Type B pancreatic cell (in vitro differentiated cells): ENCODE measurements at places on chromosomes 7 and 10. TPM values are rescaled to one million over a fixed set of nuclear protein-coding genes. Genes with fewer than 3 reads are reported as not detected.

DNA sequence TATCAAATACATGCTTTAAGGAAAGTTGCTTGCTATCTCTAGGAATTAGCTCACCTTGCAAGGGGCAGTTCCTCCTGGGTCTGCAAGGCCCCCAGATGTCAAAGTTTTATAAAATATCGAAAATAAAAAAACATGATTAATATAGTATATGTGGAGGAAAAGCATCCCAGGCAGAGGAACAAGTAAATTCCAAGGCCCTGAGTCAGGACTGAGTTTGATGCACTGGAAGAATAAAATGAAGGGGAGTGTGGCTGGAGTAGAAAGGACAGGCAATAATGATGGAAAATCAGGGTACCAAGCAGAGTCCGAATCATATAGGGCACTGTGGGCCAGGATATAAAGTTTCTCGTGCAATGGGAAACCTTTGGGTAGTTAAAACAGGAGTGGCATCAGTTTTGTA lies 112.4 kb upstream of the EEPD1 start:
- no peak for DNase-seq

DNA sequence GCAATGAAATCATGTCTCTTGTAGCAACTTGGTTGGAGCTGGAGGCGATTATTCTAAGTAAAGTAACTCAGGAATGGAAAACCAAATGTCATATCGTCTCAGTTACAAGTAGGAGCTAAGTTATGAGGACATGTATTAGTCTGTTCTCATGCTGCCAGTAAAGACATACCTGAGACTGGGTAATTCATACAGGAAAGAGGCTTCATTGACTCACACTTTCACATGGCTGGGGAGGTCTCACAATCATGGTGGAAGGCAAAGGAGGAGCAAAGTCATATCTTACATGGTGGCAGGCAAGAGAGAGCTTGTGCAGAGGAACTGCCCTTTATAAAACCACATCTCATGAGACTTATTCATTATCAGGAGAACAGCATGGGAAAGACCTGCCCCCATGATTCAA lies 370.1 kb upstream of the PRKCQ start:
- no peak for DNase-seq

- DNase-seq: no peak
Measured at GRCh38 chr7:122412441-122412840, 107.9 kb upstream of the FEZF1 start.

GRCh38 chr10:99926925-99927720 lies 82.6 kb downstream of the DNMBP start:
- no peak for DNase-seq

GRCh38 chr7:29613100-29613499 lies 49.5 kb downstream of the PRR15 start:
- DNase-seq: no peak

GRCh38 chr10:78314651-78315050 lies 281.0 kb downstream of the RPS24 start:
- DNase-seq: peak; percentile 13

DNA sequence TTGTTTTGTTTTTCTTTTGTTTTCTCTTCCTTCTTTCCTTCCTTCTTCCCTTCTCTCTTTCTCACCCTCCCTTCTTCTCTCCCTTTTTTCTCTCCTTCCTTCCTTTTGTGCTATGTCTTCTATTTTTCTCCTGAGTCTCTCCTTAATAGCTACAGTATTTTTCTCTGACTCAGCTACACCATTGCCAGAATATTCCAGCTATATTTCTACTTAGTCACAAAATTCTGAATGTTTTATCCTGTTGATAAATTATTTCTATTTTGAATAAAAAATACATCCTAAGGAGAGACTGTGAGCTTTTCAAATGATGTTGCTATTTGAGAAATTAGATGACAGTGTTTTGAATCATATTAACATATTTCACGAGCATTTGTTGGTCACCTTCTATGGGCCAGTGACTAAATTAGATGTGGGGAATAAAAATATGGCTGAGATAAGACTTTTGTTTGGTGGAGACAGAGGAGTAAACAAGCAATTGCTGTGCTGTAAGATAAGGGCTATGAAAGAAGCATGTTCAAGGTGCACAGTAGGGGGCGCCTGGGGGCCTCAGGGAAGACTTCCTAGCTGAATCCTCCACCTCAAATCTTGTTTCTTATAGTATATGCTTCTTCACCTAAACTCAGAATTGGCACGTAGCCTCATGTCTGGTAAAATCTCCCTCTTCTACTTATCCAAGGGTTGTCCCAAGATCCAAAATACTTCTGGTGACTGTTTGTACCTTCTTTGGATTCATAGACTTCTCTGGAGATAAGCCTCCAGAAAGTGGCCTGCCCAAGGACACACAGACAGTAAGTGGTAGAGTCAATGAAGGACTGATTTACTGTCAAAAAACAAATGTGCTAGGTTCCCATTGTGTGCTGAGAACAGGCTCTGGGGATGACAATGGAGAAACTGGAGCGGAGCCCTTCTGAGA lies 115.5 kb upstream of the CREB5 start:
- no peak for DNase-seq

DNA sequence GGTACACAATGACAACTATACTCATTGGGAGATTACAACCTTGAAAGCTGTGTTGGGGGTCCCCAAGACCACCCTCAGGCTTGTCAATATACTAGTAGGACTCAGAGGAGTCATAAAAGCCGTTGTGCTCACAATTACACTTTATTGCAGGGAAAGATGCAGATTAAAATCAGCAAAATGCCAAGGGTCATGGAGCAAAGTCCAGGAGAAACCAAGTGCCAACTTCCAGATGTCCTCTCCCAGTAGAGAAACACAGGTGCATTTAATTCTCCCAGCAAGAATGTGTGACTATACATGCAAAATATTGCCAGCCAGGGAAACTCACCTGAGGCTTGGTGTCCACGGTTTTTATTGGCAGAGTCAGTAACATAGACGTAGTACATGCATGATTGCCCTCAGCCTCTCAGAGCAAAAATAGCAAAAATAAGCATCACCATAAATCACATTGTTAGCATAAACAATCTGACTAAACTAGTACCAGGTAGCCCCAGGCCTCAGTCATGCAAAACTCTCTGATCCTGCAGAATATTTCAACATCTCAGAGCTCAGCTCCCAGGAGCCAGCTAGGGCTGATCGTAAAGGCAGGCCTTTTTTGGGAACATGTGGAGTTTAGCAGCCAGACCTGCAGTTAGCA lies 50.7 kb downstream of the VIM start:
- no peak for DNase-seq

DNA sequence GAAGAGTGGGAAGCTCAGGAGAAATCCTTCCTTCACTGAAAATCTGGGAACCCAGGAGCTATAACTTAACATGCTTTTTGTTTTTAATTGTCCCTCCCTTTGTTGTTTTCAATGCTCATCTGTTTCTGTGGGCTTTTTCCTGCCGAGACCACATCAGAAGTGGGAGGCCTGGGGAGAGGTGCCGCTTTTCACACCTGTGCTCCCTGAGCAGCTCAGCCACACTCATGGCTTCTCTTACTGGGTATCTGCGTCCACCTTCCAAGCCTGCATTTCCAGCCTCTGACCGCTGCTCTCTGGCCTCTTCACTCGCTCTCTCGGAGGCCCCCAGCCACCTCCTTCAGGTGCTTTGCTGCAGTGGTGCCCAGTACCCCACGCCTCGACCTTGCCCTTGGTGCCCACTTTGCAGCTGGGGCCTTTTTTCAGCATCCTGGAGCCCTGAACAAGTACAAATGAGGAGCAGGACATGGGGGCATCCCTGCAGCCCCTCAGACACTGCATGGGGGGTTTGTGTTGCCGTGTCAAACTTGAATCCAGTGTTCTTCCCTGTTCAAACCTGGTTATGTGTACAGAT lies 9.9 kb downstream of the C7orf57 start:
- no peak for DNase-seq

DNA sequence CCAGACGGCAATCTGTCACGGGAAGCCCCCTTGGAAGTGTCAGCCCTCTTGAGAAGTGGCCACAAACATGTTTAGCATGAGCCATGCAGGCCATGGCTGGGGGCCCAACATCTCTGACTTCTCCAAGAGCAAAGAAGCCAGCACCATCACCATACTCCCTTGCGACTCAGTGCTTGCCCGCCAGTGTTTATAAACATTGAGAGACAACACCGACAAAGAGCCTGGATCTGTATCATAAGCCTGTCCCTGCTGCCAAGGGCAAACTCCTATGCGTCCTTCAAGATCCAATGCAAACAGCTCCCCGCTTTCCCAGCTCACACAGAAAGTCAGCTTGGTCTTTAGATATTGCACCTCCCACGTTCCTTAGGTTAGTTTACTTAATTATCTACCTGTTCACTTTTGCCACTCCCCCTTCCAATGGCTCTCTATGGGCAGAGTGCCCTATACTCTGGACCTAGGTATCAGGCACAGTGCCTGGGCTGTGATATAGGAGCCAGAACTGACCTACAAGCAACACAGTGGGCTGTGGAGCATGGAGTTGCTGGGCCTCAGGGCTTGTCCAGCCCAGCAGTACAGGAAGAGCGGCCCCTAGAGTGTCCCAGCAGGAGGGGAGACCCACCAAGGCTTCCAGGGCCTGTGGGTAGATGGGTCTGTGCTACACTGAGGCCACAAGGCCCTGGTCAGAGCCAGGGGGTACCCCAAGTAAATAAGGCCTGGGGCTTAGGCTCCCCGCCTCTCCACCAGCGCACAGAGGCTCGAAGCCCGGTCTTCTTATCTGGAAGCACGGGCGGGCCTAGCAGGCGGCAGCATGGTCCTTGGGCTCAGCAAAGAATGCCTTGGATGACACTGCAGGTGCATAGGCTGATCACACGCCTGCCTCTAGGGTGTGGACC lies 37.7 kb downstream of the CAMK2B start:
- DNase-seq: peak; percentile 50

DNA sequence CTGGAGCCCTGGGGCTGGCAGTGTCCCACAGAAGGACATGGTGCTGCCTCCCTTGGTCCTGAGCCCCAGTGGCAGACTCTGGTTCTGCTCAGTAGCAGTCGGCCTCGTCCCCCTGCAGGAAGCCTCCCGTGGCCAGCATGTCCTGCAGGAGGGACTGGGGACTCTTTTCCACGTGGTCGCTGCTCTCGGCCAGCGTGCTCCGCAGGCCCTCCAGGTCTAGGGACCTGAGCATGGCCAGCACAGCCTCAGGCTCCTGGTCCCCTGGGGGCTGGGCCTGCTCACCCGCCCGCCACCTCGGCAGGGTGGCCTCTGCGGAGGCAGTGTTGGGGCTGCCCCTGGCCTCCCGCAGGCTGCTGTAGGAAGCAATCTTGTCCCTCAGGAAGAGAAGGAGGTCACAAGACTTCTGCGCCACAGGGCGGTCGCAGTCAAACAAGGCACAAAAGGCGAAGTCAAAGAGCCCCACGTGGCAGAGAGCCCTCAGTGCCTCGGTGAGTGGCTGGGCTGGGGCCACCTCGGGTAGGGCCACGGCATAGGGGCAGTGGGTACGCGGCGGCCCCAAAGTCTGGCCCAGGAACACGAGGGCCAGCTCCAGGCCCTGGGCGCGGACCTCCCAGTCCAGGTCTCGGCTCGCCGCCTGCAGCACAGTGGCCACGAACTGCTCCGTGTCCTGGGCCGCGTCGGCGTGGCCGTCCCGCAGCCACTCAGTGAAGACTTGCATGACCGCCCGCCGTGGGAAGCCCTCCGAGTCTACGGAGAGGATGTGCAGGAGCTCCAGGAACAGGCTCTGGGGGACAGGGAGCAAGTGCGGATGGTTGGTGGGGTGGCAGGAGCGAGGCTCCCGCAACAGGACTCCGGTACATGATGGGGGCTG lies 17.1 kb downstream of the BRAT1 start:
- no peak for DNase-seq

DNA sequence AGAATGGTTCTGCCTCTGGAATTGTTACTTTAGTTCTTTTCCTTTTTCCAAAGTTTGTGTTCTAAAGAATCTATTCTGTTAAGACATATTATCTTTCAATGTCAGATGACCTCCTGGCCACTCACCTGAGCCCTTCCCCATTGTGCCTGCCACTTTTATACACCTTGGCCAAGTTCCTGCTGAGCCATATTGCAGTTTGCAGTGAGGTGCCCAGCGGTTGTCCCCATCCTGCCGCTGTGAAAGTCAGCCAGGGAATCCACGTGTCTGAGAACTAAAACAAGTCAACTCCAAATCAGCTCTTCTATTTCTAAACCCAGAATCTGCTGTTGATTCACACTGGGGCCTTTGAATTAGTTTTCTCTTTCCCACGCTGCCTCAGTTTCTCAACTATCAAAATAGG lies 641.1 kb downstream of the SUGCT start:
- DNase-seq: no peak

DNA sequence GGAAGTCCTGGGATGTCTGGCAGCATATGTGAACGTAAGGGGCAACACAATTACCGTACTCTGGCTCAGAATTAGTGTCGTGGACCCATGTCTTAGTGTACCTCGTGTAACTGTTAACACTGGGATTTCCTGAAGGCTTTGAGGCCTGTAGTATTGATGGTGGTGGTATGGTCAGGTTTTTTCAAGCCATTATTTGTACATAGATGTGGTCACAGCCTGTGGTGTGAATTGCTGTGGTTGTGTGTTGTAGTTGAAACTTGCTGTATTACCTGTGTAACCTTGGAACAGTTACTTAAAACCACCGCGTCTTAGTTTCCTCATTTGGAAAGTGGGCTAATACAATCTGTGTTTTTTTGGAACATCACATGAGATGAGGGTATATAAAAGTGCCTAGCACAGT lies 5.3 kb downstream of the EXOC4 start:
- DNase-seq: no peak

DNA sequence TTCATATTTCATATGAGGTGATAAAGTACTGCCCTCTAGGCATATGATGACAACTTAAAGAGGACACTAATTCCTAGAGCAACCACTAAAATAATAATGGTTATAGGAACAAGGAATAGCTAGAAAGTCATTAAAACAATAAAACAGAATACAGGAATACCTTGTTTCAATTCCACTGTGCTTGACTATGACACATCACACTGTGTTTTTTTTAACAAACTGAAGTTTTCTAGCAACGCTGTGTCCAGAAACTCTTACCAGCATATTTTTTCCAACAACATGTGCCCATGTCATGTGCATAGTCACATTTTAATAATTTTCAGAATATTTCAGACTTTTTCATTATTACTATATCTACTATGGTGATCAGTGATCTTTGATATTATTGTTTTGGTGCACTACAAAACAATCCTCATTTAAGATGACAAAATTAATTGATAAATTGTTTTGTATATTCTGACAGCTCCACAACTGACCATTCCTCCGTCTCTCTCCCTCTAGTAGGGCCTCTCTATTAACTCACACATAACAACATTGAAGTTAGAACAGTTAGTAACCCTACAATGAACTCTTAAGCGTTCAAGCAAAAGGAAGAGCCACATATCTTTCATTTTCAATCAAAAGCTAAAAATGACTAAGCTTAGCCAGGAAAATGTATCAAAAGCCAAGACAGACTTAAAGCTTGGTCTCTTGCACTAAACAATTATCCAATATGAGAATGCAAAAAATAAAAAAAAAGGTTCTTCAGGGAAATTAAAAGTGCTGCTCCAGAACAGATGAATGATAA lies 85.8 kb downstream of the SNX13 start:
- DNase-seq: no peak

Gene ATP6V0E2
- total RNA-seq: 36.8 and 53.6 TPM in 2 replicates

Gene SLC26A5
- not detected in 2 replicates for total RNA-seq

Gene HMX2
- 0.19 TPM in 1 of 2 replicates, not detected in the other for total RNA-seq

Gene HTRA1
- total RNA-seq: 12.9 and 32.6 TPM in 2 replicates

Gene FKBP9
- 76.0 and 131 TPM in 2 replicates for total RNA-seq

Gene FAM185A
- 8.6 and 8.7 TPM in 2 replicates for total RNA-seq

Gene EBLN1
- total RNA-seq: not detected in 2 replicates

Gene ELN
- total RNA-seq: 8.8 TPM in 1 of 2 replicates, not detected in the other

Gene EGR2
- total RNA-seq: 17.6 and 26.7 TPM in 2 replicates

Gene DGKI
- total RNA-seq: 1.8 and 2.8 TPM in 2 replicates
